Cortex of kidney (tissue), 1 donor: ENCODE measurements at places on chromosomes 12 and 14.
A peak's percentile ranks its signal among the peaks of the same experiment; 100 is the strongest.

DNA sequence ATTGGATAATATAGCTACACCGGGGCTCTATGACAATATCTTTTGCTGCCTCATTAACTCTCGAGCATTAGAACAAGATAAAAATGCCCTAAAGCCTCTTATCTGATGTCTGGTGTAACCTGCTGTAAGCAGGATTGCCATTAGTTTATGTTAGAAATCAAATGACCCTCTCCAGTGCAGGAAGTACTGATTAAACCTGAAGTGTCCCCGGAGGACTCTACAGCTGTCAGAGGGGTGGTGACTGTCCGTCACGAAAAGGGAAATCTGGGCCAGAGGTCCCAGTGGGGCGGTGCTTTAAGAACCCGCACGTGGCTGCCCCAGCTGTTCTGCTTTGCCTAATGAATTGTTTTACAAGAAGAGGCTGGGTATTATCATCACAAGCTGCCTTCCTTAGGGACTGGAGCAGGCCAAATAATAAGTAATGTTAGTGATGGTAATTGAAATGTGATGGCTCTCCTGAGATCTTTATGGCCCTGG is 55.7 kb downstream of the LIN52 start:
- no peak for DNase-seq

GRCh38 chr14:65179918-65180724 is 77.8 kb upstream of the MAX start:
- DNase-seq, result no peak

- no peak for DNase-seq
These were observed 194.1 kb downstream of the ANO6 start for GRCh38 chr12:45409966-45410365.

DNA sequence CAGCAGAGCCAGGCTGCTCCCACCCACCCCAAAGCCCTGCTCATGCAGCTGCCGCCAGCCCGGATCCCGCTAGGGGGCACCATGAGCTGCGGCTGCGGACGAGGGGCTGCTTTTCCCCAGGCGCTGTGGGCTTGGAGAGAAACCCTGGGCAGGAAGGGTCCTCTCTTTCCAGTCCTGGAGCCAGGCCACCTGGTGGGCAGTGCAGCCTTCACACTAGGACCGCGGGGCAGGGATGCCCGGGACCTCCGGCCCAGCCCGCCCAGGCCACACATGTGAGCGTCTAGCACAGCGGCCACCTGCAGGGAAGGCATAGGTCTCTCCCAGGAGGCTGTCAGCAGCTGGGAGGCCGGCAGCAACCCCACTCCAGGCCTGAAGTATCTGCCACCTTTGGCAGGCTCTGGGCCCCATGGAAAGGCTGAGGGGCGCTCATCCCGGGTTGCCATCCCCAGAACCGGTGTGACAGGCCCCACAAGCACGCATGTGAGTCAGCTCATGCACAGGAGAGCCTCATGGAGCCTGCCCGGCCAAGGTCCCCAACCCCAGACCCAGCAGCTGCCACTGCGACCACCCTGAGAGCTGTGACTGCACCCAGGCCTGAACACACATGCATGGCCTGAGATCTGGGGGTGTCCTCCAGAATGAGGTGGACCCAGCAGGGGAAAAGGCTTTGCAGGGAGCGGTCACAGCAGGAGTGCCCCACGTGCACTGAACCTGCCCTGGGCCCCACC is 280.0 kb upstream of the RTL1 start:
- no peak for DNase-seq

DNA sequence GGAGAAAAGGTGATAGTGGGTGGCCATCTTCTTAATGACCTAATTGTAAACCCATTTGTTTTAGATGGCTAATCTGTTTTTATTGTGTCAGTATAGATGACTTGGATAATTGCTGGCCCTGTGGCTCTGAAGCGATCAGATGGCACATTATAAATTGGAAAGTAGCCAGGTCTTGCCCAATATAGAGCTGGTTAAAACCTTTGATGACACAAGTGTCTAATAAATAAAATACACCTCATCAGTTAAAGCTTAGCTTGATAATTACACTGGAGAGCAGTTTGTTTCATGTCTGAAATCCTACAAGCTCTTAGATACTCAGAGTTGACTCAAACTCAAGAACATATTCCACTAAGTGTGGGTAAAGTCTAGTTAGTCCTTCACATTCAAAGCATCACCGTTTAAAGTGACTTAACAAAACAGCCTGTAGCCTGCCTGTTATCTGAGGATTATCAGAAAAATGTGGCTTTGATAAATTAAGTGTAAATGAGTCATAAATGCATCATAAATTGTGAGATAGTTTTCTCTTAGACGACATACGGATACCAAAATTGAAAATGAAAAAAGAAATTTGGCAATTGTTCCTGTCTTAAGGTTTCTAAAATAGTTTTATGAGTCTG is 280.9 kb downstream of the LRIG3 start:
- no peak for DNase-seq

DNA sequence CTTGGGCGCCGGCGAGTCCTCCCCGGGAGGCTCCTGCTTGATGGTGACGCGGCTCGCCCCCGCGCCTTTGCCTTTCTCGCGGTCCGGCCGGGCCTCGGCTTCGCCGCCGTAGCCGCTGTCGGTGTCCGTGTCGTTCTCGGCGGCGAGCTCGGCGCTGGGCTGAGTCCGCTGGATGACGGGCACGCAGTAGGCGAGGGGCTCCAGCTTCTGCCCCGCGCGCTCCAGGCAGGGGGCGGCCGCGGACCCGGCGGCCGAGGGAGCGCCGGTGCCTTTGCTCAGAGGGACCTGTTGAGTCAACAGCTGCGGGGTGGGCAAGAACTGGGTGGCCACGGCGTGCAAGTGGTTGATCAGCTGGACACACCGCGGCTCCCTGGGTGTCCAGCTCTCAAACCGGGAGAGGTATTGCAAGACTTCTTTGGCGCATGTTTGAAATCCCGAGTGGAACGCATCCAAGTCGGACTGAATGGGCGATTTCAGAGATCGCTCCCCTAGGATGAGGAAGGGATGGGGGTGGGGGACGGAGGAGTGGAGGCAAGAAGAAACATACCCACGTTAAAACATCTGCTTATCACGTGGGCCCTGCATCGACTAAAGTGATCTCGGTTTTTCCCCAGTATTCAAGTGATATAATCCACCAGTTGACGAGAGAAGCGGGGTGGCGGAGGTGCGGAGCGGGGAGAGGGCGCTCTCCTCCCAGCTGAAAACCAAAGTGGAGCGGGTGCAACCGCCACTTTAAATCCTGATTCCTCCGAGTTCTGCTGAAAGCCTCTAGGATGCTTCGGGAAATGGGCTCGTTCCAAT is 2.0 kb downstream of the BHLHE41 start:
- DNase-seq, result peak; percentile 12

GRCh38 chr12:63929426-63929825 is 84.9 kb downstream of the SRGAP1 start:
- no peak for DNase-seq

DNA sequence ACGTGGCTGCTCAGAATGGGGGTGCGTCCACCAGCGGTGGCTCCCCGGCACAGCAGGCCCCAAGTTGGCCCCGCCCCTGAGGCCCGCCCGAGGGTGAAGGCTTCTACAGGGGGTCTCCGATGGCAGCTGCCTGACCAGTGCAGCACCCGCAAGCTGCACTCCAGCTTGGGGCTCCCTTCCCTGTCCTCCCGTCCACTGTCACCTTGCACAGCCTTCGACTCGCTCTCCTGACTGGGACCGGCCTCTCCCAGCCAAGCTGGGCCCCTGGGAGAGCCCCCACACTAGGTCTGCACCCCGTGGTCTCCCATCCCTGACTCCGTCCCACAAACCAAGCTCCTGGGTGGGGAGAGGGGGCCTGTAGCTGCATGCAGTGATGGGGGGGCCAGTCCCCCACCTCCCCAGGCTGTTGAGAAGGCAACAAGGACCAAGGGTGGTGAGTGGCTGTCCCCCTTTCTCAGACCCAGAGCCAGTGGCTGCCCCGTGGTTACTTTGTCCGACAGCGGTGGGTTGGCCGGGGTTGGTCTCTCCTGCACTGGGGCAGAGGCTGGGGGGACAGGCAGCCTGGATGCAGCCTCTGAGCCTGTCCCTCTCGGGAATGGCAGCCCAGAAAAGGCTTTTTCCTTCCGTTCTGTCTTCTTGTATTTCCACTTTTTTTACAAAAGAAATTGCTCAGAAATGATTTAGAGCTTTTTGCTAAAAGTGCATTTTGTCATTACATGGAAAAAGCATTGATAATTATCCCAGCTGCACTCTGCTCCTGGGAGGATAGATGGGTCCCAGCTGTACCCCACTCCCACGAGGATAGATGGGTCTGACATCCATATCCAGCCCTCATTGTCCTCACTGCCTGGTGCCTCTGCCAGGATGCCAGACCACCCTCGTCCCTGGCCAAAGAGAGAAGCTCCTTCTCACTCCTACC is 217.0 kb downstream of the KIF26A start:
- no peak for DNase-seq

DNA sequence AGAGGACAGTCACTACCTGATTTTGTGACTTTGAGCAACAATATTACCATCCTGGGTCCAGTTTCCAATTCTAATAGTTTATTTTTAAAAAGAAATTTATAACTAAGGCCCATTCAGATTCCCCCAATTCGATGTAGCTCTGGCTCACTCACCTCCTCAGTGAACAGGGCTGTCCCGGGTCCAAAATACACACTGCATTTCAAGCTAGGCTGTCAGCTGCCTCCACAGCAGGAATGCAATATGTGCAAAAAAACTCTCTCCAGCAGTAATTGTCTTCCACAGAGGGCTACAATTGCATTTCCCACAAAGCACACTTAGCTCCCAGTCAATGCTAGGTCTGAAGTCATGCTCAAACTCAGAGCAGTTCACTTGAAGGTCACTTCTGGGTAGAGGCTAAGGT is 39.3 kb upstream of the ZNF641 start:
- no peak for DNase-seq

DNA sequence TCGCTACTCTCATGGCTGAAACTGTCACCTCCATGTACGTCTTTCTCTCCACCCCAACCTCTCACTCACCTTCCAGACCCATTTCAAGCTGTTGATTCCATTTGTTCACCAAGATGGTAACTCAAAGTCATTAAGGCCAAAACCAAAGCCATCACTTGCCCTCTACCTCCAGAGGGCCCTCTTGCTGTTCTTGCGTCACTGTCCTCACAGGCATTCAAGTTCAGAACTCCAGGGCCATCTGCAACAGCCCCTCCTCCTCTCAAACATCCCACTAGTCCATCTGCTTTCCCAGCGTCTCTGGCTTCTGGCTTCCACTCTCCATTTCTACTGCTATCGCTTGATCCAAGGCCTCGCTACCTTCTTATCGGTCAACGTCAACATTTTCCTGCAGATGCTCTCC is 74.5 kb downstream of the VWF start:
- DNase-seq, result no peak

DNA sequence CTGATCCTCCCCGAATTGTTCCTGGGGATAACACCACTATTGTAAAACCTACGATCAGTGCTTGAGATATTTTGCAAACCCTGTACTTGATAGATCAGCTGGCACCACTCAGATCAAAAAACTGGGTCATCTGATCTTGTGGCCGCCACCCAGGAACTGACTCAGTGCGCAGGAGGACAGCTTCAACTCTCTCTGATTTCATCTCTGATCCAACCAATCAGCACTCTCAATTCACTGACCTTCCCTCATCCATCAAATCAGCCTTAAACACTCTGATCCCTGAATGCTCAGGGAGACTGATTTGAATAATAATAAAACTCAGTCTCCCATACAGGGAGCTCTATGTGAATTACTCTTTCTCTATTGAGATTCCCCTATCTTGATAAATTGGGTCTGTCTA is 4.2 kb upstream of the XPOT start:
- DNase-seq, result no peak

DNA sequence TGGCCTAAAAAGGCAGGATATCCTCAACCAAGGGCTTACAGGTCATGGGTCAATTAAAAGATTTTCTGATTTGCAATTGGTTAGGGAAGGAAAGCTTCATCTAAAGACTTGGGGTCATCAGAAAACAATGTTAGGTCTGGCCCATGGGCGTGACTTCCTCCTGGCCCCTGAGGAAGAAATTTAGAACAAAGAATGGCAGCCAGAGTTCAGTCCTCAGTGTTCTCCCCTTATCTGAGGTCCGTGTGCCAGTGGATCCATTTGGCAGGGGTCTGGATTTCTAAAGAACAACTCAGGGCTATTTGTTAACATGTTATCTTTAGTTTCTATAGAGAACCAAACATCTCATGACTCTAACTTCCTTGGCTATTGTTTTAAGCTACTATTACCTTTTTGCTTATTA is 27.8 kb upstream of the NFYB start:
- no peak for DNase-seq

DNA sequence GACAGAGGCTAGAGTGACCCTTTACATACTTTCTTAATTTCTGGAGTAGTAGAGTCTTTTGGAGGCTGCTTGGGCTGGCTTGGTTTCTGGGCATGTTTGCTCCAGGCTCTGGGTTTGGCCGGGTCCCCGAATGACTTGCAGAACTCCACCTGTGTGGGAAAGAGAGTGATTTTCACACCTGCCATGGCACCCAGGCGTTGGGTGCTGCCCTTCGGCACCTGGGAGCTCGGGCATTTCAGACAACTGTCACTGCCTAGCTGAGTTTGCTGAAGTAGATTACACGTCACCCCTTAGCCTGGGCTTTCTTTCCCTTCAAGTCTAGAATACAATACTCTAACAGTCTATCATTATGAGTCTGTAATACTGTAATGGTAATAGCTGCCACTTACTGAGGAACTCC is 6.1 kb downstream of the RBM19 start:
- no peak for DNase-seq

DNA sequence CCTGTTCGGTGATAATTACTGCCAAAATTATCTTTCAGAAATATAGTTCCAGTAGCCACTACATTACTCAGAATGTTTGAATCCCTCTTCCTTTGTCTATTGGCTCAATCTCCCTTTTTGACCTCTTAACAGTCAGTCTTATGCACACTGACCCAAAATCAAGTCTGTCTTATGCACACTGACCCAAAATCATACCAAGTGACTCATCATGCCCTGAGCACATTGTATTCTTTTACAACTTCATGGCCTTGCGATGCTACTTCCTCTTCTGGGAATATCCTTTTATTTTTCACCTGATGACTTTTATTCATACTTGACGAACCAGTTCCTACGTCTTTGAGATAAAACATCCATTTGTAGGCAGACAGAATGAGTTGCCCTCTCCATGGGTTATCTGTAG is 182.3 kb downstream of the NPAS3 start:
- no peak for DNase-seq

DNA sequence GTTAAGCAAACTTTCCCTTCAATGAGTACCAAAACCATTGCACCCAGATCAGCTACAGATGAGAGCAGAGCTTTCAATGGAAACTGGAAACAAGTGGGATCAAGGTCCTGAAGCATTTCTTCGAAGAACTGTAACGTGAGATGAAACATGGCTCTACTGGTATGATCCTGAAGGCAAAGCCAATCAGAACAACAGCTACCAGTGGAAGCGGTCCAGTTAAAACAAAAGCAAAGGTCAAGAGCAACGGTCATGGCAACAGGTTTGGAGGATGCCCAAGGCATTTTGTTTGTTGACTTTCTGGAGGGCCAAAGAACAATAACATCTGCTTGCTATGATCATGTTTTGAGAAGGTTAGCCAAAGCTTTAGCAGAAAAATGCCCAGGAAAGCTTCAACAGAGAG is 137.9 kb upstream of the CPSF6 start:
- no peak for DNase-seq
